Natural killer cell (primary cell): ENCODE measurements at places on chromosomes 2 and 18. TPM values are rescaled to one million over a fixed set of nuclear protein-coding genes. Genes with fewer than 3 reads are reported as not detected.

The NOP58 gene
- 124 TPM for total RNA-seq

The TET3 gene
- 45.3 TPM for total RNA-seq

The TOGARAM2 gene
- 30.8 TPM for total RNA-seq

The CCDC150 gene
- total RNA-seq: 1.1 TPM

The GGCX gene
- total RNA-seq: 21.3 TPM

The PROC gene
- not detected for total RNA-seq

The SLC5A7 gene
- not detected for total RNA-seq

The SERPINB11 gene
- not detected for total RNA-seq

The EVA1A gene
- total RNA-seq: not detected

The DQX1 gene
- 0.21 TPM for total RNA-seq

The EN1 gene
- not detected for total RNA-seq

The ST8SIA5 gene
- not detected for total RNA-seq

The CPO gene
- total RNA-seq: not detected

The NDC80 gene
- 3.4 TPM for total RNA-seq

The CFAP65 gene
- not detected for total RNA-seq

The SERPINB13 gene
- not detected for total RNA-seq

The ODC1 gene
- total RNA-seq: 43.8 TPM

The LCT gene
- 0.05 TPM for total RNA-seq

The LNPK gene
- 23.9 TPM for total RNA-seq

The IL1R2 gene
- total RNA-seq: 0.66 TPM

The NEUROD1 gene
- not detected for total RNA-seq

The KLHL30 gene
- total RNA-seq: not detected

The INO80C gene
- 17.6 TPM for total RNA-seq

The MAP3K19 gene
- not detected for total RNA-seq

The SMARCAL1 gene
- total RNA-seq: 18.7 TPM

The NDUFAF7 gene
- 13.4 TPM for total RNA-seq

The METAP1D gene
- total RNA-seq: 2.8 TPM

The ZCCHC2 gene
- 81.2 TPM for total RNA-seq

The SLC4A3 gene
- 0.15 TPM for total RNA-seq

The ERFE gene
- 0.33 TPM for total RNA-seq

The GKN1 gene
- not detected for total RNA-seq

The WDR54 gene
- 28.0 TPM for total RNA-seq

The CD8A gene
- 208 TPM for total RNA-seq

The CCDC121 gene
- 0.42 TPM for total RNA-seq
